ENCODE measurements at places on chromosomes 12 and 14.

DNA sequence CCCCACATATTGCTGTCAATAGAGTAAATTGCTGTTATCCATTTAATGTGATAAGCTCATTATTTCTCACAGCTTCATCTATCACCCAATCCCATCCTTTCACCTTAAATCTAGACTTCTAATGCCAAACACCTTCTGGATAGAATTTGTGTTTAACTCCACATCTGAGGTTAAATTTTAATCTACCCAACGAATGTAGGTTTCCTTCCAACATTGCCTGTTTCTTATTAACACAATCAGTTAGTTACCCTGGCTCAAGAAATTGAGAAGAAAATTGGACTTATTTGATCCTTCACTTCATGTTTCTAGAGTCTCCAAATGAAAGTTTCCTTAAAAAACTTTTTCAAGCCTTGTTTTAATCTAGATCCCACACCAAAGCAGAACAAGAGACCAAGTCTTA is 67.3 kb downstream of the PTPRO start:
- no peak for DNase-seq

DNA sequence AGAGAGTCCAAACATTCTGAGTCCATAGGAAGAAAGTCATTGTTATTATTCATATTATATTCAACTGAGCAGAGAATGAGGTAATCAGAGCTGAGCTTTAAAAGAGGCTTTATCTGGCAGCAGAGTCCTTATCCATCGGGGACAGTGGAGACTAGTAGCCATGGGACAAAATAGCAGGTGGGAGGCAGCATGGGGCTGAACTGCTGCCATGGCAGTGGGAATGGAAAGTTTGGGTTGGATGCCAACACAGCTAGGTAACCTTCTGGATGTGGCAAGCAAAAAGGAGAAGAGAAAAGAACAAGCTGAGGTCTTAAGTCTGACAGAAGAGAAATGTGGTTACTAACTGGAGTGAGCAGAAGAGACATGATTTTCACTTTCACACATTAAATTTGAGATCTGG is 71.0 kb upstream of the CDKN3 start:
- DNase-seq, result no peak

DNA sequence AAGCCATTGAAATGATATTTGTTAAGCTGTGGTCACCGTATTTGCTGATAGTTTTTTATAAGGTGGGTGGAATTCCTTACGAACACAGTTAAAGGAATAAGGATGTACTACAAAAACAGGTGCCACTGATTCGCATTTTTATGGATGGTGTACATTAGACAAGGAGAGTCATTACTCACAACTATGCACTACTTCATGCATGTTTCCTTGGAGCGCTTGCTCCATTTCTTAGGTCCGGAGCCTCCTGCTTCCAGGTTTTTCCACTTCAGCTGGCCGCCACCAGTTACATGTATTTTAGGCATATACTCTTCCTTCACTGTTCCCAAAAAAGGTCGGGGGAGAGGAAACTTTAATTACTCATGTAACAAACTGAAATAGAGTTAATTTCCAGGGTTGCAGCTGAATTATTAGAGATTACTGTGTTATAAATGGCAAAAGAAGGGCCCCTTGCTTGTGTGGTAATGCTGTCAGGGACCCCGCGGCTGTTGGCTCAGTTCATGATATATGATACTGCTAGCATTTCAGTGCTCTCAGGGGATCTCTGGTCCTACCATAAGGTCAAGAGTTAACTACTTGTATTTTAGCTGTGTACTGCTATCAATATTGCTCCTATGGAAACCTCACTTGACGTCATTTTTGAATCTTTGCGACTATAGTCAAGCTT is 454.7 kb downstream of the NPAS3 start:
- DNase-seq, result no peak

DNA sequence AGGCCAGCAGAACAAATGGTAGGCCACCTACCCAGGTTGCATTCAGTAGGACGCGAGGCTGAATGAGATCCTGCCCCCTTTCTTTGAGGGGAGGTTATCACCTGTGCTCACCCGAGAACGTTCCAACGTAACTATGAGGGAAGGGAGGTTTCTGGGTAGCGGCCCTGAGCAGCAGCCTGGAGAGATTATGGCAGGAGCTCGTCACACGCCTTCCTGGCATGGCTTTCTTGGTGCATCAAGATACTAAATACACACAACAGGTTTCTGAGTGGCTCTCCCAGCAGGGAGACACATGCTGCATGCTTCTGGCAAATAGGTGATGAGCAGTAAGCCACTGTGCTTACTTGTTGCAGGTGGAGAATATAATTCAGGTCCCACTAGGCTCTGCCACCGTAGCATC is 147.7 kb downstream of the CALM1 start:
- no peak for DNase-seq

GRCh38 chr14:72479461-72479931 is 414.4 kb downstream of the DPF3 start:
- DNase-seq, result no peak

GRCh38 chr12:25828188-25828587 is 130.3 kb upstream of the RASSF8 start:
- no peak for DNase-seq

Measured in T-helper 1 cell (primary cell).